ENCODE measurements at places on chromosomes 4 and X.
A peak's percentile ranks its signal among the peaks of the same experiment; 100 is the strongest.

DNA sequence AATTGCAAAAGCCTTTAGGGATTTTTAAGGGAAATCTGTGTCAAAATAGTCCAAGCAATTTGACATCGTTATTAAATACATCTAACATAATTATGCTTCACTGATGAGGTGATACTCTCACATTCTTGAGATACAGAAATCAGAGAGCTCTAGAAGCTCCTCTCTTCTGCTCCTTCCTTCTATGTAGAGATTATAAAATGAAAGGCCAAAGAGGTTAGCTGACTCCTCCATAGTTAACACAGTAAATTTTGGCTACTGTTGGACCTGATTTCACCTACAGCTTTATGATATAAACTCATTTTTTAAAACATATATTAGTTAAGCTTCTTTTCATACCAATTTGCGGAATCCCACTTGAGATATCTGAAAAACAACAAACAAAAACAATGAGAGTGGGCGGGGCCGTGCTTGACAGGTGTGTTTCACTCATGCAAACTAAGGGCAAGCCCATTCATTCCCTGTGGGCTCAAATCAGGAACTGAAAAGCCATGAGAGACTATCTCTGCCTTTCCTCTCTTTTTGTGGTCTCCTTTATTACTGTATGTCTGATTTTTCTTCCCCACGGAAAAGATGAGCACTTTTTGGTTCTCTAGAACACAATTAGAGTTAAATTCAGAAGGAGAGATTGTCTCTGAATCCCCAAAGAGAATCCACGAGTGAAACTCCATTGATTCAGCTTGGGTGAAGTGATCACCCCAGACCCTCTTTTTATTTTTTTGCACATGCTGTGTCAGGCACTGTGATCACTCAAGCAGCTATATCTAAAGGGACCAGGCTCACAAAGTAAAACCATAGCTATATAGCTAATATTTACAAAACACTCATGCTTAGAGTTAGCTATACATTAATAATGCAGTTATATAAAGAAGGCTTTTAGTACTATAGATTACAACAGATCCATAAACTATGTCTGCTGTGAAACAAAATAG, 566.3 kb downstream of the IL15 start:
- DNase-seq, result no peak

DNA sequence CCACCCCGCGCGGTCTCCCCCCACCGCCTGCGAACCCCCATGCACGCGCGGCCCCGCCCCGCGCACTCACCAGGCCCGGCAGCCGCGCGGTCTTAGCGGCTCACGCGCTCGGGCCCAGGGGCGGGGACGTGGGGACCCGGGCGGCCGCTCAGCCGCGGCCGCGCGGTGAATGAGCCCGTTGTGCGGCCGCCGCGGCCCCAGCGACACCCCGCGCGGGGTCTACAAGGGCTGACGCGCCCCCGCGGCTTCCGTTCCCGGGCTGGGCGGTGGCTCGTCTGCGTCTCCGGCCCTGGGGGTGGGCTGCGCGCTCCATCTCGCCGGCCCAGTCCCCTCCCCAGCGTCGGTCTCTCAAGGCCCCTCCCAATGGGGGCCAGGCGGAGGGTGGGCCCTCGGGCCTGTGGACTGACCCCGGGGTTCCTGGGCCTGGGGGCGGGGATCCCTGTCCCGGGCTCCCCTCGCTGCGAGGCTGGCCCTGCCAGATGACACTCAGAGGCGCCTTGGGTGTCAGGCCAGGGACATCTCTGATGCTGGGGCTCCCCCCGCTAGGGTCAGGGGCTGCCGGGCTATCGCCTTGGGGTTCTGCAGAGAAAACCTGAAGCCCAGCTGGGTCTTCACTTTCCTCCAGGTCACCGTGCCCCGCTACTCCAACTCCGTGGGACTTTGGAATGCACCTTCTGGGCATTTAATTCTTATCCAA, 4.3 kb upstream of the SLC26A1 start:
- no peak for DNase-seq

- no peak for DNase-seq
Observed at GRCh38 chr4:93000910-93001309, 697.1 kb downstream of the GRID2 start.

DNA sequence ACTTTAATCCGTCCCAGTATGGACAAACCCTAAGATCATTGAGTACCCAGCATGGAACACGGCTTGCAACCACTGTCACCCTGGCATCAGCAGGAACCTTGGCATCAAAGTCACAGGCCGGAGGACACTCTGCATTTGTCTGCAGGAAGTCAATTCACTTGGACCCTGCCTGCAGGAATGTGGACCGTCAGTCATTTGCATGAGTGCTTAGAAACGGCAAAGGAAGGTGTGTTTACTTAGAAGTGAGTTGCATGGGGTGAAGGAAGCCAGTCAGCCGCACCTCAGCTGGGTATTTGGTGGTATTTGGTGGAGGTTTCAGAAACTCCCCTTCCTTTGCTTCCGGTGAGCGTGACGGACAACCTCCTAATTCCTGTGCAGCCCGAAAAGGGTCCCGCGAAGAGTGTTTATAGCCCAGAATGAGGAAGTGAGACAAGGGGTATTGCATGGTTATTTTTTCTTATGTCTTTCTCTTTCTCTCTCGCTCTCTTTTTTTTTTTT, 15.5 kb downstream of the P2RY8 start:
- peak; percentile 89 for DNase-seq

DNA sequence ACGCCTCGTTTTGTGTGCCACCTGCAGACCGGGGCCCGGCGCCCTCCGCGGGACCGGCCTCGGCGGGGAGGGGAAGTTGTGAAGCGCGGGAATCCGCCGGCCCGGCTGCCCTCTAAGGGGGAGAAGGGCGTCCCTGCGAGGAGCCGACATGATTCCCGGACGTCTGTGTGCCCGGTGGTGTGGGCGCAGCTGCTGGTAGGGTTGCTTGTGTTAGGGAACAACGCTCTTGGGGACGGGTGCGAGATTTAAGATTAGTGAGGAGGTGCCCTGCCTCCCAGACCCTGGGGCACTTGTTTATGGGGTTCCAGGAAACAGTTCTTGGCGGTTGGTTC, 627 bp downstream of the CDKN2AIP start:
- DNase-seq, result peak; percentile 58

- no peak for DNase-seq
Observed at GRCh38 chr4:108570993-108571569, 49.3 kb upstream of the RPL34 start.

DNA sequence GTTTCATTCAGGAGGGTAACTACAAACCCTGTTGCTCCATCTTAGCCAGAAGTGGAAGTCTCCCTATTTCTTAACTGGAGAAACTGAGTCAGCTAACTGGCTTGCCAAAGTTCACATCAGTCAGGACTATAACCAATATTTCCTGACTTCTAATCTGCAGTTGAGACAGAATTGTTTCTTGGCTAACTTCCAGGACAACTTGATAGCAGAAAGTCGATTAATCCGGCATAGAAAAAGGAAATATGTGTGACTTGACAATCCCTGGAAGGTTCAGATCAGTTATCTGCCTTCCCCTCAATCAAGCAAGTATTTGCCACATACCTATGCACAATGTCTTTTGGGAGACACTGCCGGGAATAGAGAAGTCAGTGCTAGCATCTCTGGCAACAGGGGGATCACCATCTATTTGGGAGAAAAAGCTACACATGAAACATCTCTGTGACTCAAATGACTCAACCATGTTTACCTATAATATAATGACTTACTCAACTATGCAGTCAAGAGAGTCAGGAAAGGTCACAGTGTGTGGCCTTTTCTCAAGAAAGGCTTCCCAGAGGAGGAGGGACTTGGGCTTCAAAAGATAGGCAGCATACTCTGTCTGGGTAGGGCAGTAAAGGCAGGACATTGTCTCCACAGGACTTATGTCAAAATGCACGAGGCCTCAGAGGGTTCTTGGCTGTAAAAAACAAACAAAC, 12.4 kb upstream of the LONRF3 start:
- no peak for DNase-seq

DNA sequence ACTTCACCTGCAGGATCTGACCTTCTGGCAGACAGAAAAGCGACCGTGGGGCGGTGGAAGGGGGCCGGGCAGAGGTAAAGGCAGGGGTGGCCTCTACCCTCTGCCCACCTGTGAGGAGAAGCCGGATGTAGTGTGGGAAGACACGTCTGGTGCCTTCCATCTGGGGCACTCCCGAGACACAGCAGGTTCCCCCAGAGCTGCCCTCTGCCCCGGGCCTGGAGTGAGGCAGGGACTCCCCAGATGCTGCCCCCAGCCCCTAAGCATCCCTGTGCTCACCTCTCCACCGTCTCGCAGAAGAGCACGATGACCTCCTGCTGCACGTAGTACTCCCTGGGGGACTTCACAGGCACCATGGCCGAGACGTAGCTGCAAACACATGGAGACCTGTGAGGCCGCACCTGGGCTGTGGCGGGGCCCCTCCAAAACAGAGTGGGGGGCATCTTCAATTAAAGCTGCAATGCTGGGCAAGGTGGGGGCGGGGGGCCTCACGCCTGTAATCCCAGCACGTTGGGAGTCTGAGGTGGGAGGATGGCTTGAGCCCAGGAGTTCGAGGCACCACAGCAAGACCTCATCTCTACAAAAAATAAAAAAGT, 75.3 kb upstream of the MXD4 start:
- DNase-seq, result no peak

DNA sequence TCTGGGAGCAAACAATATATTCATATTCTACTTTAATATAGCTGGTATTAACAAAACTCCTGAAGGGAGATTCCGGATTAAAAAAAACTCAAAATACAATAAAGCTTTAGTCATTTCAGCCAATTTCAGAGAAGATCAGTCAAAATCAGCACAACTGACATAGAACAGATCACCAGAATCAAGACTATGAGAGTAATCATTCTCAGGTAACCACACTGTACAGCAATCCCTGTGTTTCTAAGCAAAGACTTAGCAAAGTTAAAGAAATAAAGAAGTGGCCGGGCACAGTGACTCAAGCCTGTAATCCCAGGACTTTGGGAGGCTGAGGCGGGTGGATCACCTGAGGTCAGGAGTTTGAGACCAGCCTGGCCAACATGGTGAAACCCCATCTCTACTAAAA, 9.1 kb downstream of the DCTD start:
- DNase-seq, result no peak

DNA sequence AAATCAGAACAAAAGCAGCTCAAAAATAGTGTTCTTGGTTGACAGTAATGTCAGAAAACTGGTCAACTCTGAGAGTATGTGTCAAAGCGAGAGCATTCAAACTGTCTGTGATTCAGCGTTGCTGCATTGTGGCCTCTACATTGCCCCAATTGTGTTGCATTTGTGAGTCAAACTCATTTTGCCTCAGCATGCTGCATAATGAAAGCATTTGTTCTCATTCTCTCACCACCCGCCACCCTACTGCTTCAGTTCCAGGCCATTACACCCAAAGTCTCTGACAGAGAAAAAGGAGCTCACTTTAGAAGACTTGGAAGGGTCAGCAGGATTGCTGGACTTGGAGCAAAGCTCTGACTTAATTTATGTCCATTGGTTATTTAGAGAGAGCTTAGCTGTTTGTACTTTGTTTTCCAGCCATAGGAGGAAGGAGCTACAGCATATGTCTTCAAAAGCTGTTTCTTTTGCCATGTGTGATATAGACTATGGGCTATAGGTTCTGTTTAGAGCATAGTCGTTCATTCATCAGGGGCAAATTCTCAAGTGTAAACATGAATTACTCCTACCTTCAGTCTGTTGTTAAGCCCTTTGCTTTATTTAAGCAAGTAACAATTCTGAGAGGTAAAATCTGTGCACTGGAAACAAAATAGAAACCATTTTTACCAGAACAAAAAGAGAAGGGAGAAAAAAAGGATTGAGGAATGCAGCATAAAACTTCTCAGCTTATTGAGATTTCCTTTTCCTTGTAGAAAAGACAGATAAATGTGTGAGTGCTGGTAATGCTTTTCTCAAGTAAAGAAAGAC, 153.4 kb upstream of the ANK2 start:
- no peak for DNase-seq

GRCh38 chrX:84339507-84340364, 151.7 kb upstream of the RPS6KA6 start:
- no peak for DNase-seq

GRCh38 chr4:27836523-27836922, 975.9 kb downstream of the STIM2 start:
- no peak for DNase-seq

- no peak for DNase-seq
Observed at GRCh38 chr4:5381961-5382441, 326.4 kb downstream of the EVC2 start.

DNA sequence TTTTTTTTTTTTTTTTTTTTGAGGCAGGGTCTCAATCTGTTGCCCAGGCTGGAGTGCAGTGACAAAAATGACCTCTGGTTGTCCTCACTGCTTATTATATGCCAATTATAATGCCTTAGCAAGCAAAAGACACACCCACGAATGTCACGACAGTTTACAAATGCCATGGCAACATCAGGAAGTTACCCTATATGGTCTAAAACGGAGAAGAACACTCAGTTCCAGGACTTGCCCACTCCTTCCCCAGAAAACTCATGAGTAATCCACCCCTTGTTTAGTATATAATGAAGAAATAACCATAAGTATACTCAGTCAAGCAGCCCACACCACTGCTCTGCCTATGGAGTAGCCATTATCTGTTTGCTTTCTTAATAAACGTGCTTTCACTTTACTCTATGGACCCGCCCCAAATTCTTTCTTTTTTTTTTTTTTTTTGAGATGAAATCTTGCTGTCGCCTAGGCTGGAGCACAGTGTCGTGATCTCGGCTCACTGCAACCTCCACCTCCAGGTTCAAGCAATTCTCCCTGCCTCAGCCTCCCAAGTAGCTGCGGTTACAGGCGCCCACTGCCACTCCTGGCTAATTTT, 106.2 kb downstream of the SMIM20 start:
- DNase-seq, result peak; percentile 67

DNA sequence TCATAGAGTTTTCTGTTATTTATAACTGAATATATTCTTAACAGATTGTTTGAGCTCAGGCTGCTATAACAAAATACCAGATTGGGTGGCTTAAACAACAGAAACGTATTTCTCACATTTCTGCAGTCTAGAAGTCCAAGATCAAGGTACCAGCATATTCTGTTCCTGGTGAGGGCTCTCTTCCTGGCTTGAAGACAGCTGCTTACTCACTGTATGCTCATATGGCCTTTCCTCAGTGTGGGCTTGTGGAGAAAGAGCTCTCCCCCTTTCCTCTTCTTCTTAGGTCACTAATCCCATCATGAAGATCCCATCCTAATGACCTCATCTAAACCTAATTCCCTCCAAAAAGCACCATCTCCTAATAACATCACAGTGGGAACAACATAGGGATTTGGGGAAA, 117.8 kb downstream of the RASGEF1B start:
- no peak for DNase-seq

DNA sequence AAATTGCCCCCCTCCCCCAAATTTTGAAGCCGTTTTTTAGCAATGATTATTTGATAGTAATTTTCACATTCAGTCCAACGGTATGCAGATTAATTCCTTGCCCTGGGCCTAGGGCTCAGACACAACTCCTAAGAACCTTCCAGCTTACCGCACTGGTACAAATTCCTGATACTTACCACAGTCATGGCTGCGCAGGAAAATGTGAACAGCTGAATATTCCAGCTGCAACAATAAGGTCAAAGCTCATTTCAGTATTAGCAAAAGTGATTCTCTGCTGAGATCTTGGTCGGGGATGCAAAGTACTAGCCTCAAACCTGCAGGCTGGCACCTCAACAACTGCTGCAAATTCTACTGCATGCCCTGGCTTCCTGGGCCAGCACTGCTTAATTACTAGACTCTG, 3.0 kb downstream of the ATP11C start:
- DNase-seq, result no peak

All from activated CD8-positive, alpha-beta T cell treated with anti-CD3 and anti-CD28 coated beads for 36 hours (primary cell).